Activated CD4-positive, alpha-beta T cell treated with anti-CD3 and anti-CD28 coated beads, Interleukin-2, amount 10 ng/mL, durations not matched to agents 24 days and 14 days (primary cell): ENCODE measurements at places on chromosomes 12 and 14. TPM values are rescaled to one million over a fixed set of nuclear protein-coding genes. Genes with fewer than 3 reads are reported as not detected.
A peak's percentile ranks its signal among the peaks of the same experiment; 100 is the strongest.

The BDKRB2 gene
- not detected in 2 replicates for total RNA-seq

DNA sequence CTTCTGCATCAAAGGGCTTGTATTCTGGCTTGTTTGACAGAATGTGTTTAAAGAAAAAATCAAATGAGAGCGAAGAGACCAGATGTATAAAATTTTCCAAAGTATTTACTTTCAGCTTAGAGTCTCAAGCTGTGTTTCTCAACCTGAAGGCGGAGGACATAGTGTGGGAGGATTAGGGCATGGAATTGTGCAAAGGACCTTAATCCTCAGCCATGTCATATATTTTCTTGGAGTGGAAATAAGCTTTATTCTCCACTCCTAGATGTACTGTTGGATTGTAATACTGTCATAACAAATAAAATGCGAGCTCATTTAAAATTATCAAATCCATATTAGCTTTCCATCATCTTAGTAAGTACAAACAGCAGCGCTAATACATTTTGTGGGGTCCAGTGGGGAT is 154.0 kb downstream of the PAH start:
- no peak for DNase-seq
- no peaks in the 10 kb centered on the region for H3K36me3 ChIP-seq
- H3K4me1 ChIP-seq = no peaks in the 10 kb centered on the region
- H3K4me3 ChIP-seq = no peak overlapping the region

- H3K36me3 ChIP-seq = peaks cover 9% of the 10 kb centered on the region
- peaks cover 11% of the 10 kb centered on the region for H3K4me1 ChIP-seq
- no peak for DNase-seq
- H3K27ac ChIP-seq = no peak overlapping the region
- H3K27me3 ChIP-seq = no peaks in the 10 kb centered on the region
Observed at GRCh38 chr12:24803430-24804245, 145.3 kb downstream of the BCAT1 start.

- no peaks in the 10 kb centered on the region for H3K36me3 ChIP-seq
- no peak overlapping the region for H3K4me3 ChIP-seq
- H3K4me1 ChIP-seq = no peaks in the 10 kb centered on the region
- no peaks in the 10 kb centered on the region for H3K27me3 ChIP-seq
Observed at GRCh38 chr12:95970905-95971304, 25.2 kb downstream of the HAL start.

DNA sequence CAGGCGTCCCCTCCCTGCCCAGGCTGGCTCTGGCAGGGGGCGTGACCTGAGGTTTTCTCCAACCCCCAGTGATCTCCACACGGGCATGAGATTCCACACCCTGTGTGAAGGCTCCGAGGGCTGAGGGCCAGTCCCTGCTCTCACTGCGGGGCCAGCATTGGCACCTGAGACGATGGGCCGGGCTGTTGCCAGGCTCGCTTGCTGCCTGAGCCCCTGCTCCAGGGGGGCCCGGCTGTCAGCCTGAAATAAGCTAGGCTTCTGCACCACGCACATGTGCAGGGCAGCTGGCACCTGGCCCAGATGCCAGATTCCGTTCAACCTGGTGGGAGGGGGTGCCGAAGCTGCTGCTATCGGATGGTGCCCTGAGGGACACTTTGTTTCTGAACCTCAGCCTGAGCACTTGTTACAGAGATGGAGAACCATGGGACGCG is 196.5 kb upstream of the PRMT8 start:
- H3K27me3 ChIP-seq = peaks cover 2% of the 10 kb centered on the region
- H3K4me1 ChIP-seq = no peaks in the 10 kb centered on the region
- no peaks in the 10 kb centered on the region for H3K36me3 ChIP-seq
- H3K4me3 ChIP-seq = no peak overlapping the region

DNA sequence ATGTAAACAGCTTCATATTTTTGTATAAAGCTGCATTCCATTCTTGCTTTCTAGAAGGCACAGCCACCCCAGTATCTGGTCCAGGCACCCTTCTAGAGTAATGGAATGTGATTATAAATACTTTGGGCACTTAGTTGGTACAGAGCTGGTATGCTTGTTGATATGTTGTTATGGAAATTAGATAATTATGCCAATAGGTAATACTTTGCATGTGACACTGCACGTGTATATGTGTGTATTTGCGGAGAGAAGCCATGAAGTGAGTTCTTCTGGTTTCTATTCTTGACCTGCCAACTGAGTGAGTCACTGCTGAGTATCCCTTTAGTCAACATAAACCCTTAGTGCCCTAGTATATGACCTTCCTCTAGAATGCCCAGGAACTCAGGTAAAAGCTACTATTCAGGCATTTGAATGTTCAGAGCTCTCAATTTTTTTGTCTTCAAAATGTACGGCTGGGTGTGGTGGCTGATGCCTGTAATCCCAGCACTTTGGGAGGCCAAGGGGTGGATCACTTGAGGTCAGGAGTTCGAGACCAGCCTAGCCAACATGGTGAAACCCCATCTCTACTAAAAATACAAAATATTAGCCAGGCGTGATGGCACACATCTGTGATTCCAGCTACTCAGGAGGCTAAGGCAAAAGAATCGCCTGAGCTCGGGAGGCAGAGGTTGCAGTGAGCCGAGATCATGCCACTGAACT is 6.2 kb upstream of the TCP11L2 start:
- no peak overlapping the region for H3K27ac ChIP-seq
- H3K4me3 ChIP-seq = no peak overlapping the region
- peaks cover 9% of the 10 kb centered on the region for H3K4me1 ChIP-seq
- no peak for DNase-seq

DNA sequence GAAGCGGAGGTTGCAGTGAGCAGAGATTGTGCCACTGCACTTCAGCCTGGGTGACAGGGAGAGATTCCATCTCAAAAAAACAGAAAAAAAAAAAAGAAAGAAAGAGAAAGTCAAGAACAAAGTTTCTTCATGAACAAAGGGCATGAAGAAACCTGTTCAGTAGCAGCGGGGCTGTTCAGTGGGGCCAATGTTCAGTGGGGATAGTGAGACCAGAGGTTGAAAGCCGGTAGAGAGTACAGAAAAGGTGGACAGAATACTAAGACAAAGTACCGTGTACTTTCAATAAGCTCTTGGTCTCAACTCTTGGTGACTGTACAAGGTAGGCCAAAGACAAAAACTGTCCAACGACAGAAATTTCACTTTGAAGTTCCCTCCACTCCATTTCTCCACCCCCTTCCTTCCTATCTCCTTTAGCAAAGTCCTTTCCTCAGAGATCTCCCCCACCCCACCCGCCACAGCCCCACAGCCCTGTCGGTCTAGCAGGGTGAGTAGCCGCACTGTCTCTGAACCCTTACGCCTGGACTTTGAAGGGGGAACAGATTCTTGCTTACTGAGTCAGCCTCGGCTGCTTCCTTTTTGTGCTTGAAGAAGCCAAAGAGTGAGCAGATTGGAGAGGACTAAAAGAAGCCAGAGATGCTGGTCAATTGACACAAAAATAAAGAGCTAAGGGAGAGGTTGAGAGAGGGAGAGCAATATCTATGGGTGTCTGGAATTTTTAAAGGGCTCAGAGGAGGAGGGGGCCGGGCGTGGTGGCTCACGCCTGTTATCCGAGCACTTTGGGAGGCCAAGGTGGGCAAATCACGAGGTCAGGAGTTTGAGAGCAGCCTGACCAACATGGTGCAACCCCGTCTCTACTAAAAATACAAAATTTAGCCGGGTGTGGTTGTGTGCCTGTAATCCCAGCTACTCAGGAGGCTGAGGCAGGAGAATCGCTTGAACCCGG is 44.2 kb upstream of the FOS start:
- H3K27me3 ChIP-seq = peaks cover 23% of the 10 kb centered on the region
- no peak for DNase-seq
- no peak overlapping the region for H3K4me3 ChIP-seq
- H3K27ac ChIP-seq = no peak overlapping the region
- peaks cover 26% of the 10 kb centered on the region for H3K4me1 ChIP-seq

The TAS2R20 gene
- 2.0 and 2.1 TPM in 2 replicates for total RNA-seq

DNA sequence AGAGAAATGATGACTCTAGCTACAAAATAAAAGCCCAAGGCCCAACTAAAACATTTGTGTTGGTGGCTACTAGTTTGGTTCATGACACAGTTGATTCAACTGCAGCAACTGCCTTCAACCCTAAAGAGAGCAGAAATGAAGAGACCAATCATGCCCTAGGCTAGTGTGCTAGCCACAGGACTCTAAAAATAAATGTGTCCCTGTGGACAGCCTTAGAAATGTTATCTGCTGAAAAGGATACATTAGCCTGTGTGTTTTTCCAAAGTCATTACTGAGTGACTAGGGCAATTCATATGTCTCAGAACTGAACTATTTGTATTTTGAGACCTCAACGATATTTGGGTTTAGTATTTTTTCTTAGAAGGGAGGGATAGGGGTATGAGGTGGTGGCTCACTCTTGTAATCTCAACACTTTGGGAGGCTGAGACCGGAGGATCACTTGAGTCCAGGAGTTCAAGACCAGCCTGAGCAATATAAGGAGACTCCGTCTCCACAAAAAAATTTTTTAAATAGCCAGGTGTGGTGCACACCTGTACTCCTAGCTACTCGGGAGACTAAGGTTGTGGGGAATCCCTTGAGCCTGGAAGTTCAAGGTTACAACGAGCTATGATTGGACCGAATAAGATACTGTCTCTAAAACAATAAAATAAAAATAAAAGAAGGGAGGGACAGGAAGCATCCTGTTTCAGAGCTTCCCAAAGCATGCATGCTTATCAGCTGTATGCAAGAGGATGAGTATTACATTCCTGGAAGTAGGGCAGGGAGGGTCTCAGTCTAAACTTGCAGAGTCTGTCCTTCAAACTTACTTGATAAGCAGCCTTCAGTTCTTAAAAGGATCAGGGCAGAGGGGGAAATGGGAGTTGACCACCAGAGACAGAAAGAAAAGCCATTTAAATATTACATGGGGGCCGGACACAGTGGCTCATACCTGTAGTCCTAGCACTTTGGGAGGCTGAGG is 29.6 kb upstream of the NAP1L1 start:
- H3K27ac ChIP-seq = no peak overlapping the region
- H3K4me1 ChIP-seq = no peaks in the 10 kb centered on the region
- no peak for DNase-seq
- H3K36me3 ChIP-seq = no peaks in the 10 kb centered on the region
- H3K4me3 ChIP-seq = no peak overlapping the region

DNA sequence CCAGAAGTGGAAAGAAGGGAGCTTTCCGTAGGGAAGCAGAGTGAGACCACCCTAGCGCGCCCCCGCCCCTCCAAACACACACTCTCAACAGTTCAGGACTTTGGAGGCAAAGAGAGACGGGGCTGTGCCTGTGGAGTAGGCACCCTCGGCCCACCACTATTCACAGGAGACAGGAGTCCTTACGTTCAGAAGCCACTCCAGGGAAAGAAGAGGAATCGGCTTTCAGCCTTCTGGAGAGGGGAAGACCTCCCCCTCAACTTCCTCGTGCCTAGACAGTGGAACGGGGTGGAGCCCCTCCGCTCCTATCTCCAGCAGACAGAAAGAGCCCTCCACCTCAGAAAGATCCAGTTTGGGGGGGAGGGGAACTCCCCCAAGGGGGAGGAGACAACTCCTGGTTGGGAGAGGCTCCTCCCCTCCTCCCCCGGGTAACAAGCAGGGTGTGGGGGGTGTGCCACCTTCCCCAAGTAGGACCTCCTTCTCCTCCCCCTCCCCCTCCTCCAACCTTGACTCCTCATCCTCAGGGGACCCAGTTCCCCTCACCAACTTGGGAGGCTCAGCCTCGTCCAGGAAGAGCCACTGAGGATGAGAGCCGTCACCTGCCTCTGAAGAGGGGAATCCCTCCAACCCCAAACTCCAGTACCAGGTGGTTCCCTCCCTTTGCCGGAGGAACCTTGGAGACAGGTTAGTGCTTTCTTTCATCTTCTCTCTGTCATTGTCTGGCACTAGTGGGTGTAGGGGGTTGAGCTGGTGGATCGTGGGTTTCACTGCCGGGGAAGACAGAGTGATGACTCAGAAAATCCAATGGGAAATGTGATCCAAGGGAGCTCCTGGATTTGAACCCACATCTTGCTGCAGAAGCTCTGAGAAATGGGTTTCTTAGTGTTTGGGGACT is 883 bp downstream of the FOXJ2 start:
- H3K36me3 ChIP-seq = peaks cover 10% of the 10 kb centered on the region
- peak overlapping the region; percentile 81 for H3K27ac ChIP-seq
- no peaks in the 10 kb centered on the region for H3K27me3 ChIP-seq
- peak; percentile 82 for DNase-seq
- H3K4me1 ChIP-seq = peaks cover 53% of the 10 kb centered on the region

The PMCH gene
- 6.3 and 8.4 TPM in 2 replicates for total RNA-seq

GRCh38 chr12:84791444-84791843 is 121.2 kb downstream of the SLC6A15 start:
- H3K27me3 ChIP-seq = no peaks in the 10 kb centered on the region
- no peak for DNase-seq
- no peak overlapping the region for H3K4me3 ChIP-seq
- H3K36me3 ChIP-seq = no peaks in the 10 kb centered on the region
- H3K4me1 ChIP-seq = no peaks in the 10 kb centered on the region
- no peak overlapping the region for H3K27ac ChIP-seq

GRCh38 chr12:131592972-131593371 is 117.9 kb upstream of the SFSWAP start:
- peak; percentile 76 for DNase-seq
- H3K36me3 ChIP-seq = no peaks in the 10 kb centered on the region
- H3K4me3 ChIP-seq = peak overlapping the region; percentile 52
- peak overlapping the region; percentile 75 for H3K27ac ChIP-seq

GRCh38 chr12:132517013-132517739 is 27.2 kb downstream of the FBRSL1 start:
- no peak overlapping the region for H3K4me3 ChIP-seq
- no peaks in the 10 kb centered on the region for H3K27me3 ChIP-seq
- no peak overlapping the region for H3K27ac ChIP-seq

DNA sequence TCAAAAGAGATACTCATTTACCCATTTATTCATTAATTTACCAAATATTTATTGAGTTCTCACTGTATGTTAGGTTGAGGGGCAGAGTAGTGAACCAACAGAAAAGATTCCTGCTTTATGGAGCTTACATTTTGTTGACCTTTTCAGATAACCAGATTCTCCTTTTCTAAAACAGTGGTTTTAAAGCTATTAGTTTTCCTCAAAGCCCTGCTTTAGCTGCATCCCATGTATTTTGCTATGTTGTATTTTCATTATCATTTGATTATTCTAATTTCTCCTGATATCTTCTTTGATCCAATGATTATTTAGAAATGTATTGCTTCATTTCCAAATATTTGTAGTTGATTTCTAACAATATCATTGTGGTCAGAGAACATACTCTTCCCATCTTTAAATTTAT is 53.6 kb downstream of the EML1 start:
- peaks cover 13% of the 10 kb centered on the region for H3K27me3 ChIP-seq
- H3K27ac ChIP-seq = no peak overlapping the region
- H3K36me3 ChIP-seq = no peaks in the 10 kb centered on the region
- no peak overlapping the region for H3K4me3 ChIP-seq
- DNase-seq = no peak
- no peaks in the 10 kb centered on the region for H3K4me1 ChIP-seq

The LMO3 gene
- total RNA-seq = not detected in 2 replicates

DNA sequence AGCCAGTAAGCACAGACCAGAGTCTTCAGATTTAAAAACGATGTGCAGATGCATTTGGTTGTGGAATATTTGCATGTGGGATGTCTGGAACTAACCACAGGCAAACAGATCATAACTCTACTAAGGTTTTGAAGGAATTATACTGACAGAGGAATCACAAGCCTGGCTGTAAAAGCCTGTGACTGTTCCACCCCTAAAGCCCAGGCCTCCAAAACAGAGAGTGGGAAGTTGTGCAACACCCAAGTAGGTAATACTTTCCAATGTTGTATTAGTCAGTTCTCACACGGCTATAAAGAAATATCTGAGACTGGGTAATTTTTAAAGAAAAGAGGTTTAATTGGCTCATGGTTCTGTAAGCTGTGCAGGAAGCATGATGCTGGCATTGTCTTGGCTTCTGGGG is 68.1 kb upstream of the DCD start:
- no peaks in the 10 kb centered on the region for H3K36me3 ChIP-seq
- no peak overlapping the region for H3K27ac ChIP-seq
- peaks cover 47% of the 10 kb centered on the region for H3K27me3 ChIP-seq
- no peaks in the 10 kb centered on the region for H3K4me1 ChIP-seq
- DNase-seq = no peak
